ENCODE measurements at places on chromosomes 6 and 20.
A peak's percentile ranks its signal among the peaks of the same experiment; 100 is the strongest.

DNA sequence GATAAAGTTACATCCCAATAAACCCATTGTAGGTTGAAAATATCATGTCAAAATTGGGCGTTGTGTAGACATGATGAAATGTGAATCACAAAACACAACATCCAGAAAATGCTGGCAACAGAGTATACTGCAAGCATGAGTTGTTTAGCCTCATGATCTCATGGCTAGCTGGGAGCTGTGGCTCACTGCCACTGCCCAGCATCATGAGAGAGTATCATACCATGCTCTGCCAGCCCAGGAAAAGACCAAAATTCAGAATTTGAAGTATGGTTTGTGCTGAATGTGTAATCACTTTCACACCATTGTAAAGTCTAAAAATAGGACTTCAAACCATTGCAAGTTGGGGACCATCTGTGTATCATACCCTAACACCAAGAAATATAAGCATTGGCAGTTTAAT is 45.2 kb upstream of the SMAP1 start:
- DNase-seq = no peak

DNA sequence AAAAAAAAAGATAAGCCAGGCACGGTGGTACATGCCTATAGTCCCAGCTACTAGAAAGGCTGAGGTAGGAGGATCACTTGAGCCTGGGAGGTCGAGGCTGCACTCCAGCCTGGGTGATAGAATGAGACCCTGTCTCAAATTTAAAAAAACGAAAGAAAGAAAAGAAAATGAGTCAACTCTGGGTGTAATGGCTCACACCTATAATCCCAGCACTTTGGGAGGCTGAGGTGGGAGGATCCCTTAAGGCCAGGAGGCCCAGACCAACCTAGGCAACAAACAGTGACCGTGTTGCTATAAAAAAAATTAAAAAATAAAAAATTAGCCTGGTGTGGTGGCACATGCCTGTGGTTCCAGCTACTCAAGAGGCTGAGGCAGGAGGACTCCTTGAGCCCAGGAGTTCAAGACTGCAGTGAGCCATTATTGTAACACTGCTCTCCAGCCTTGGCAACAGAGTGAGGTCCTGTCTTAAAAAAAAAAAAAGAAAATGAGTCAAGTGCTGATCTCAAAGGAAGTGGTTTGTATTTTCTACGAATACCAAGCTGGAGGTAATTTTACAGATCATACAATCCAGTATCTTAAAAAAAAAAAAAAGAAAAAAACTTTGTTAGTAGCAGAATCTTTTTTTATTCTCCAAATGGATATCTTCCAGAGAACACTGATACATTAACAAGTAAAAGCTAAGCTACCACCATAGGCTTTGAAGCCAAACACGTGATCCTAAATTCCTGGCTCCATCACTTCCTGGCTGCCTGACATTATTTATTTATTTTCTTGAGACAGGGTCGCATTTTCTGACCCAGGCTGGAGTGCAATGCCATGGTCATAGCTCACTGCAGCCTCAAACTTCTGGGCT is 5.7 kb downstream of the COMMD7 start:
- DNase-seq = no peak

DNA sequence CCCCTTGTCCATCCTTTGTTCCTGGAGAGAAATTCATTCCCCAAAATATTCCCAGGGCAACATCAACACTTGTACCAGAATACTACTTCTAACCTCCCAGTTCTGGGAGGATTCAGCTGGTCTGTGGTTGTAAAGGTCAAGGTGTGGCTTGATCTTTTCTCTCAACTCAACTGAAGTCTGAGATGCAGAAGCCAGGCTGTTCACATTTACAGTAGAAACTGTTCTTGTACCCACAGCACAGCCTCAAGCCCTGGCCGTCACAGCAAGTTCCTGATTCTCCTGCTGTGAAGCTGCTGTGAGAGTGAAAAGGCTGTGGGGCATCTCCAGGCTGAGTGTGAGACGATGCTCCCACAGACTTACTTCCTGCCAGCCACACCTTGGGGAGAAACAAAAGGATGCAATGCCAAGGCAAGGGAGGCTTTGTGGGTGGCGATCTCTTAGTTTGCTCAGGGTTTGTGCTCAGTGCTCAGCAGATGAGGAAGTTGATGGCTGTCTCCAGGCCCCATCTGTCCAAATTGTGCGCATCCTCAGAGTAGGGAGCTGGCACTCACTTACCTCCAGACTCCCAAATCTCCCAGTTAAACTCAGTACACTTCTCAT is 143.9 kb upstream of the FOXA2 start:
- no peak for DNase-seq

GRCh38 chr20:19712721-19713260 is 45.3 kb upstream of the RIN2 start:
- no peak for DNase-seq

DNA sequence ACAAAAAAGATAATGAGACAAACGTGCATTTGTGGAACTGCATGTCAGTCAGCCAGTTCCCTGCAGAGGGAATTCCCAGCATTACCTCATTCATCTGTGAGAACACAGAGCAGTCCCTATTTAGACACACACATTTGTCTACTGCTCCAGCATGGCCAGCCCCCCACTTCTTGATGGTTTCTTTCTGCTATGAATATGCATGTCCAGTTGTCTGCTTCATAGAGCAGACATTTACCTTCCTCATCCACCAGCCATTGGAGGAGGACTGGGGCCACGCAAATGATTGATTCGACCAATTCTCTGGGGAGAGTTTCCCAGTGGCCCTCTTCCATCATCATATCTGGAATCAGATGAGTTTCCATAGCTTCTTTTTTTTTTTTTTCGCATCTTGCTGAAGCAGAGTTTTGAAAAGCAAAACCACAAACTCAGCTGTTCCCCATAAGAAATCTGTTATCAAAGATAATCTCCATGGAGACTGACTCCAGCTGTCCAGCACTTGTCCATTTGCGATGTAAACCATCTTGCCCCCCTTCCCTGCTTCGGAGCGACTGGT is 11.8 kb downstream of the ENPP1 start:
- DNase-seq = no peak

DNA sequence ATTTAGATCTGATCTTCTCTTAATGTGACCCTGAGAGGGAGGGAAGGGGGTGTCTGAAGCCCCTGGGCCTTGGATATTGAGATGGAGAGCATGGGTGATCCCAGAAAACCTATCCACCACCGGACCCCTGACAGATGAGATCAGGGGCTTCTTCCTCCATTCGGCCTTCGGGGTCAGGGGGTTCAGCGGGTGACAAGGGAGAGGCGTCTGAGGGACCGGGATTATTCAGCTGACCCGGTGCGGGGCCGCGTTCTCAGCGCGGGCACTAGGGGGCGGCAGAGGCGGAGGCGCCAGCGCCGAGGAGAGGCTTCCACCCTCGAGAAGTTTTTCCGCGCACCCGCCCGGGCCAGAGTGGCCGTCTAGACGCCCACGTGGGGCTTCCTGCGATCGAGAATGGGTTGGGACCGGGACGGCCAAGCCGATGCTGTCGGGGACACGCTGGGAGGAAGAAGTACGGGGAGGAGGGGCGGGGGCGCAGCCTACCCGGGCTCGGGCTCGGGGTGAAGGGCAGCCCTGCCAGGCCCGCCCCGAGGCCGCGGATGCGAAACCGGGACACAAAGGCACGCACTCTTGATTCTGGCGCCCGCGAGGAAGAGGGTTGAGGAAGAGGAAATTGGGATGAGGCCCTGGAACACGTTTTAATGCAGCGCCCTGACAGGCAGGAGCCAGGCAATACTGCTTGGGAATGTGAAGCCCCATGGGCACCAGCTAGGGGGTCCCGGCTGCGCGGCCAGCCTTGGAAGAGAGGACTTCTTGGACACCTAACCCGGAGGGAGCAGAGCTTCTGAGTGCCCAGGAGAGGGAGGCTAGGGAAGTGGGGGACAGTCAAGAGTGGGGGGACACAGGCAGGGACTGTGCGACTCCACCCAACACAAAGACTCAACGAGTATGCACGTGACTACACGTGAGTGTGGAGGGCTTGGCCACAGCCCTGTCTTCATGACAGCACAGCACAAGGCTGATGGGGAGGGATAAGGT is 30.6 kb downstream of the COL11A2 start:
- DNase-seq = peak; percentile 64

GRCh38 chr6:657743-658142 is 843 bp upstream of the HUS1B start:
- no peak for DNase-seq

DNA sequence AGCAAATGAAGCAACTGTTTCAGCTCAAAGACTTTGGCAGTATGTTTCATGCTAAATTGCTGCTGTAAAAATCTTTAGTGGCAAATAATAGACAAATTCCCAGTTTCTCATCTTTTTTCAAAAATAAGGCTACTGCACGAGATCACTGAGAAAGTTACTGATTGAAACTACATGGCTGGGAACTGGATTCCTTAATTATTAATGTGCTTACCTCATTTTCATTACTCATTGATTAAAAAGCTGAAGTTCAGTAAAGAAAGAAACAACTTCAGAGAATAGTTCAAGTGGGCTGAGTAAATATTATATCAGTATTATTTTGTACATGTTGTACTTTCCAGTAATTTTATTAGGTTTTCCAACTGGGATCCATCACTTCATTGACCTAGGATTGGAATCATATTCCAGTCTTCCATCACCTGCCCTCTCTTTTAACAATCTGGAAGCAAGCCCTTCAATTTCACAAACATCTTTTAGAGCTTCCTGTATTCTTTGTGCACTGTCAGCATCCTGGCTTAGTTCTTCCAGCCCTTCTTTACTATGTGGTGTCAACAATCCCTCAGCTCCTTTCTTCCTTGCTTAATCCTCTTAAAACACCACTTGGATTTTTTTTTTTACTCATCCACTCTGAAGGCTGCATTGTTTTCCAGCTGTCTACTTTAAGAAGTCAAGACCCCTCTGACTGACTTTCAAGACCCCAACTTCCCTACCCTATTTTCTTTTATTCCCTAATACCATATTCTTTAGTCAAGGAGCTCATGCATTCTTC is 4.3 kb downstream of the MEI4 start:
- DNase-seq = no peak

GRCh38 chr6:33108307-33108706 is 32.5 kb downstream of the HLA-DPB1 start:
- no peak for DNase-seq

- no peak for DNase-seq
Observed at GRCh38 chr6:102197211-102197610, 803.7 kb downstream of the GRIK2 start.

DNA sequence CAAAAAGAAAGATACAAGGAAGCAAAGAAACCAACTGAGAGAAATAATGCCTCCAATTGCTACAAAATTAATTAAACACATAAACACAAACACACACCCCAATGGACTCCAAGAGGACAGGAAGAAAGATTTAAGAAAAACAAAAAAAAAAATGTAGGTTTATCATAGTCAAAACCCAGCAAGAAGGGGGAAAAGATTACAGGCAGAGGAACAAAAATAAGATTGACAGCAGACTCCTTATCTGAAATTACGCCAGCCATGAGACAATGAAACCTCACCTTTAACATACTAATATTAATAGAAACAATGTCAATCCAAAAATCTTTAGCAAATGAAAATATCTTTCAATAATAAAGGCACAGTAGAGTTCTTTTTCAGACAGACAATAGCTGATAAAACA is 155.8 kb downstream of the RNGTT start:
- DNase-seq = no peak

DNA sequence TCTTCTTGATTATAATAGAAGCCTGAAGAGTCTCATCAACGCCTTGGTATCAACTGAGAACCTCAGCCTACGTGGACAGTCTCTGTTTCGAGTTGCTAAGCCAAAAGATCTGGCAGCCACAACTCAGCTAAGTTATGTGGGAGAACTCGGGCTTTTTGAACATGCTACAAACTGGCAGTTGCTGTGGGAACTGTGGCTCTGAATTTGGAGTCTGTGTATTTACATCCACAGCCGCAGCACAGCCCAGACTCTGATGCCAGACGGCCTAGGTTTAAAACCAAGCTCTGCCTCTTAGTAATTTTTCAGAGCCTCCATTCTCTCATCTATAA is 35.8 kb downstream of the RIPOR2 start:
- DNase-seq = no peak

DNA sequence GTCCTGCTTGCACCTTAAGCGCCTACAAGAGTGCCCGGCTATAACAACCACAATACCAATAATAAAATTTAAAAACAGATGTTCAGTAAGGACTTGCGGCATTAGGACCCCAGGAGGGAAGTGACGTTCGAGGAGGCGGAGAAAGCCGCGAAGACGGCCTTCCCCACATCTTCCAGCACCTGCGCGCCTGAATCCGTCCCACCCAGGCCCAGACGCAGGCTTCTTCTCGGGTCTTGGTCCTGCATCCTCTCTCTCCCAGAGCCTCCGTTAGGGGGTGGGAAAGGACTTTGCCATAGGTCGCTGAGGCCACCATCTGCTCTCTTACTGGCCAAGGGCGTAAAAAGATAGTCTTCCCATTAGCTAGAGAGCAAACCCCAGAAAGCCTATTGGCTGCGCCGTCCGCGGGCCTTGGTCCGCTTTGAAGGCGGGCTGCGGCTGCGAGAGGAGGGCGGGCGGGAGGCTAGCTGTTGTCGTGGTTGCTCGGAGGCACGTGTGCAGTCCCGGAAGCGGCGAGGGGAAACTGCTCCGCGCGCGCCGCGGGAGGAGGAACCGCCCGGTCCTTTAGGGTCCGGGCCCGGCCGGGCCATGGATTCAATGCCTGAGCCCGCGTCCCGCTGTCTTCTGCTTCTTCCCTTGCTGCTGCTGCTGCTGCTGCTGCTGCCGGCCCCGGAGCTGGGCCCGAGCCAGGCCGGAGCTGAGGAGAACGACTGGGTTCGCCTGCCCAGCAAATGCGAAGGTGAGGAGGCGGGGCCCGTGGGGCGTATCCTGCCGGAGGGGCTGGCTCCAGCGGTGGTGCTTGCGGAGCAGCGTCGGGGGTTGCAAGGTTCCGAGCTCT is at the start of gene CNPY3:
Gene CNPY3 (plus strand): TSS at position 495 of the 835 bp plus-strand sequence. CDS start 91 bp downstream, at position 586.
- peak; percentile 84 for DNase-seq

GRCh38 chr6:141700819-141701218 is 431.9 kb upstream of the GJE1 start:
- no peak for DNase-seq

DNA sequence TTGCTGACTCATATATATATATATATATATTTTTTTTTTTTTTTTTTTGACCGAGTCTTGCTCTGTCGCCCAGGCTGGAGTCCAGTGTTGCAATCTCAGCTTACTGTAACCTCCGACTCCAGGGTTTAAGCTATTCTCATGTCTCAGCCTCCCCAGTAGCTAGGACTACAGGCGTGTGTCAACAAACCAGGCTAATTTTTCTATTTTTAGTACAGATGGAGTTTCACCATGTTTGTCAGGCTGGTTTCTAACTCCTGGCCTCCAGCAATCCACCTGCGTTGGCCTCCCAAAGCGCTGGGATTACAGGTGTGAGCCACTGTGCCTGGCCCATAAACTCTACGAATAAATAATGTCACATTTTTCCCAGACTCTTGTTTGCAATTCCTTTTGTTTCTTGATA is 4.8 kb downstream of the LRP11 start:
- no peak for DNase-seq

Measured in stimulated activated CD8-positive, alpha-beta memory T cell treated with anti-CD3 and anti-CD28 coated beads, Interleukin-4, amount 100 ng/mL, for 4 hours (primary cell).